ENCODE measurements at places on chromosomes 6 and 20. TPM values are rescaled to one million over a fixed set of nuclear protein-coding genes. Genes with fewer than 3 reads are reported as not detected.

SEMG1 gene
- not detected for polyA plus RNA-seq

KIF6 gene
- polyA plus RNA-seq: 0.14 TPM

SHLD1 gene
- 2.4 TPM for polyA plus RNA-seq

MCCD1 gene
- polyA plus RNA-seq: not detected

ZKSCAN8 gene
- 5.7 TPM for polyA plus RNA-seq

GRCh38 chr6:41591122-41591521 is 44.9 kb downstream of the FOXP4 start:
- no peak for DNase-seq

DNA sequence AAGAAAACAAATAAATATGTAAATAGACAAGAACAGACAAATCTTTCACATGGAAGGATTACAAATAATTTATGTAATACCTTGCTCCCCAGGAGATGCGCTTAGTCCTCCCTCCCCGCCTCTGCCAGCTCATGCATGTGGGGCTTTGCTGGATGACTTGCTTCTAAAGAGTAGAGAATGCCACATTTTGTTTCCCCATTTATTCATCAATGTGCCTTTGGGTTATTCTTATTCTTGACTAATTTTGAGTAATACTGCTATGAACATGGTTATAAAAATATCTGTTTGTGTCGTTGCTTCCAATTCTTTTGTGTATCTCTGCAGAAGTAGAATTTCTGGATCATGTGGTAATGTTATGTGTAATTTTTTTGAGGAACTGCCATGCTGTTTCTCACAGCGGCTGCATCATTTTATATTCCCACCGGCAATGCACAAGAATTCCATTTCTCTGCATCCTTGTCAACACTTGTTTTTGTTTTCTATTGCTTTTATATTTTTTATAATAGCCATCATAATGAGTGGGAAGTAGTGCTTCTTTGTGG is 23.8 kb upstream of the DUSP22 start:
- DNase-seq: no peak

- DNase-seq: no peak
Measured at GRCh38 chr6:109076377-109076776, 18.3 kb downstream of the SESN1 start.

DNA sequence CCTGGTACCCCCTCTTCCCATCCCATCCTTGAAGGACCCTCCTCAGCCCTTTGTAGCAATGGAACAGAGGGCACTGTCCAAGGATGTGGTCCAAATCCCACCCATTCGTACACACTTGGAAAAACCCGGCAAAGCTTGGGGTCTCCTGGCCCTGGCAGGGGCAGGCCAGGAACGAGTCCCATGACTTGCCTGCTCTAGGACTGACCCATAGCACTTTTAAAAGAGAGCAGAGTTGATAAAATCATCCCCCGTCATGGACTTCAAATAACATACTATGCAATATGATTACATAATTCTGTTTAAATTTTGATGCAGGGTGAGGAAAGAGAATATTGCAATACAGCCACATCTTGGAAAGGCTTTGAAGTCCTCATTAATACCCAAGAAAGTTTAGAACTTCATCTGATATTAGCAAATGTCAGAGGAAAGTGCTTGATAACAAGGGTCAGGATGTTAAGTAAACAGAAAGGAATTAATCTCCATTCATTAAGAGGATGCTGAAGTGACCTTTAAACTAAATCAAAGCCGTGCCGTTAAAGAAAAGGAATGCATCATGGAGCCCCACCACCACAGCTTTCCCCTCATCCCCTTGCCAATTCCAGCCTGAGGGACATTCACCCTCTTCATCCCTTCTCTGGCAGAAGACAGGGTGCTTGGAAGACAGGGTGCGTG is 60.7 kb upstream of the NXT1 start:
- DNase-seq: no peak

GRCh38 chr6:109612268-109612667 is 78.7 kb downstream of the AK9 start:
- no peak for DNase-seq

Data from keratinocyte (primary cell).